Parietal lobe (tissue), 2 donors: ENCODE measurements at places on chromosomes 11 and 22. TPM values are rescaled to one million over a fixed set of nuclear protein-coding genes. Genes with fewer than 3 reads are reported as not detected.

The SLC22A12 gene
- total RNA-seq: not detected

The PHETA2 gene
- total RNA-seq: 2.8 TPM

The IRAG1 gene
- total RNA-seq: 0.63 TPM

The CNTF gene
- 5.6 TPM for total RNA-seq

The CCDC87 gene
- 0.63 TPM for total RNA-seq

The SAA4 gene
- not detected for total RNA-seq

The KCNK7 gene
- total RNA-seq: not detected

The C11orf42 gene
- not detected for total RNA-seq

The GRM5 gene
- total RNA-seq: 163 TPM

The GNB1L gene
- total RNA-seq: 7.8 TPM

The NNMT gene
- total RNA-seq: 2.8 TPM

The OR52I2 gene
- not detected for total RNA-seq

The OR51B4 gene
- 0.94 TPM for total RNA-seq

The TECTA gene
- 8.1 TPM for total RNA-seq

The SPINDOC gene
- 13.8 TPM for total RNA-seq

The ABTB2 gene
- total RNA-seq: 7.2 TPM

The FAM83F gene
- 0.63 TPM for total RNA-seq

The OR2AG2 gene
- total RNA-seq: 1.6 TPM

The MS4A12 gene
- total RNA-seq: not detected

The TLCD5 gene
- total RNA-seq: 21.6 TPM

The CDCA5 gene
- total RNA-seq: 2.8 TPM

The SCGB1A1 gene
- not detected for total RNA-seq

The TEX12 gene
- total RNA-seq: 2.2 TPM

The KIF18A gene
- 8.1 TPM for total RNA-seq

The BACE1 gene
- total RNA-seq: 39.1 TPM
